Activated naive CD8-positive, alpha-beta T cell treated with anti-CD3 and anti-CD28 coated beads, Interleukin-2, amount 50 U/mL, for 24 hours (primary cell): ENCODE measurements at places on chromosomes 3 and 15.

- DNase-seq = no peak
Measured at GRCh38 chr3:126528419-126528799, 4.5 kb downstream of the CHST13 start.

GRCh38 chr3:62859203-62859791 lies 15.9 kb downstream of the CADPS start:
- DNase-seq = no peak

GRCh38 chr3:24263069-24263668 lies 231.5 kb downstream of the THRB start:
- no peak for DNase-seq

- no peak for DNase-seq
Measured at GRCh38 chr3:108513961-108514360, 3.6 kb upstream of the MYH15 start.

- no peak for DNase-seq
Measured at GRCh38 chr3:141728355-141728892, 9.7 kb upstream of the RNF7 start.

- no peak for DNase-seq
Measured at GRCh38 chr15:79798311-79798710, 98.5 kb downstream of the MTHFS start.

GRCh38 chr15:43749690-43750345 lies 3.6 kb downstream of the PDIA3 start:
- peak; percentile 30 for DNase-seq

- DNase-seq = peak; percentile 50
Measured at GRCh38 chr15:60573936-60574335, 95.0 kb upstream of the ICE2 start.

- no peak for DNase-seq
Measured at GRCh38 chr15:101203607-101204189, 48.1 kb downstream of the CHSY1 start.

GRCh38 chr15:48592221-48592731 lies 53.2 kb downstream of the FBN1 start:
- no peak for DNase-seq

DNA sequence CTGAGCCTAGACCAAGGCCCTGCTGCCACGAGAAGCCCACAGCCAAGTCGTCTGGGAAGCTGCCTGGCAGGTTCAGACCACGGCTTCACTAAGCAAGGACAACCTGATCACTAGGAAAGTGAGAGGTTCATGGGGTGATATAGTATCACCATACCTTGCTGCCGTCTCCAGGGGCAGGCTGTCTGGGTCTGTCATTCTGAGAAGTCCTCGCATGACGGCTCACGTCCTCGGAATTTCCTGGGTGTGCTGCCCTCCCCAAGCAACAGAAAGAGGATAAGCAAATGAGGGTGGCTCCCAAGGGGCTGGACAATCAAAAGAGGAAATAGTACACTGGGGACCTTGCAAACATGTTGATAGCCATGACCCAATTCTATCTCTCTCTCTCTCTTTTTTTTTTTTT lies 207.4 kb upstream of the IGF1R start:
- no peak for DNase-seq

DNA sequence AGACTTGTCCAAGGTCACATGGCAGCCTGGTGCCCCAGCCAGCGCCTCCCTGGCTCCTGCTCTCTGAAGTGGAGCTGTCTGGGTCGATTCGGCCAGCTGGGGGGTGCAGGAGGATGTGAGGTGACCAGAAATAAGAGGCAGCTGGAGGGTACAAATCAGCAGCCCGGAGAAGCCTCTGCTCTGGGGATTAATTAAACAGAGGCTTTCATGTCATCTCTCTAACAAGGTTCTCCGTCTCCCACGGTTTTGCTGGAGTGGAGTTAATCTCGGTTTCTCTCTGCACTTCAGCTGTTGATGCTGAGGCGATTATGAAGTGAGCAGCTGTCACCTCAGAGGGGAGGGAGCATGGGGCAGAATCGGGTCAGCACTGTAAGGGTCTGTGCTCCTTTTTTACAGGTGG lies 236.8 kb downstream of the TLE3 start:
- no peak for DNase-seq
